ENCODE measurements at places on chromosomes 12 and 14. TPM values are rescaled to one million over a fixed set of nuclear protein-coding genes. Genes with fewer than 3 reads are reported as not detected.

PTCSC3 gene
- not detected for total RNA-seq

DNA sequence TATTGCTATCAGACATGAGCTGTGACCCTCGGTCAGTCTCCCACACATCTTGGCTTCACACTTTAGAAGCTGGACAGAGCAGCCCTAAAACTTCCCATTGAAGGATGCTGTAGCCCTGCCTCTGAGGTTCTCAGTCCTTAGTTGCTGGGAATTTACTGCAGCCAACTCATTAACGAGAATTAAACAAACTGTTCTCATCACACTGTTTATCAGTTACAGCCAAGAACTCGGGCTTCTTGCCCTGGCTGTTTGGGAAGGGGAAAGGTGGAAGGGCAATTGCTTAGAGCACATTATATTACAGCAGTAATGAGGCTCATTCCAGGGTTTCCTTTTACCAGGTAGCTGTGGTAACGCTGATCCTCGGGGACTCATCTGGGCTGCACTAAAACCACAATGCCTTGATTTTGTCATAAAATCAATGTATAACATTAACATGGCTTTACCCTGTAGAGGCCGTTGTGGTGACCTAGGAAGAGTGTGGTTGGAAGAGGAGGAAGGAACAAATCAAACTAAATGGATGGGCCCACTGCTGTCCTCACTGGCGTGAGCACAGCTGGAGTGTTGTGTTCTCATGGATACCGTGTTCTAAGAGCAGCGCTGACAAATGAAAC, 87.1 kb downstream of the GPR135 start:
- DNase-seq = no peak

DNA sequence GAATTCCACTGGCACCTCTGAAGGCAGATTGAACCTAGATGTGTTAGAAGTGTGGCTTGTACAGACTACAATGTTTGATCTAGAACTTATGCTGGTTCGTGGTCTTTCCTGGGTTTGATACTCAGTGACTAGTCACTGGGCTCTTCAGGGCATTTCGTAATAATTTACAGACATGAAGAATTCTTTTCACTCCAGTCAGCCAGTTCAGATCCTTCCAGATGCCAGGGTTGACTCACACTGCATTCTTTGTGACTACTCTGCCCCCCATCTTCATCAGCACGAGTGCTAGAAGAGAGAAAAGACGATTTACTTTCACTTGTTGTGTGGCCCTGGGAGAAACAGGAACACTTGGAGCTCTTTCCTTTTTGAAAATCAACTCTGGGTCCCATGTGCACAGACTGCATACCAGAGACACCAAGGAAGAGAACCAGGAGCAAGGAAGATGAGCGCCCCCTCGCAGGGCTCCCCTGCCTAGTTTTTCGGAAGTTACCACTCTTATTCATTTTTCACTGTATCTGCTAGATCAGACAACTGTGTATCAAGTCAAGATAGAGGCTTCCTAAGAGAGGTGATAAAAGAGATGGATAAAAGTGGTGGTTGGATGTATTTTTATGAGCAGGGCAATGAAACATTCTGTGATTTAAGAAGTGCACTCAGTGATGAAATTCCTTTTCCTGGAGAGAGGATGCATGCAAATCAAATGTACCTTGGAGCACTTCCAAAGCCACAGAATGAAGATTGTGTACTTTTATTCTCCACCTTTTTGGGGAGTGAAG, 33.5 kb upstream of the EVL start:
- no peak for DNase-seq

GALNT6 gene
- 1.3 TPM for total RNA-seq

- peak; percentile 80 for DNase-seq
Observed at GRCh38 chr12:98594050-98594835, 757 bp downstream of the SLC25A3 start.

GRCh38 chr14:73773441-73774240, 59.5 kb upstream of the PNMA1 start:
- no peak for DNase-seq

DNA sequence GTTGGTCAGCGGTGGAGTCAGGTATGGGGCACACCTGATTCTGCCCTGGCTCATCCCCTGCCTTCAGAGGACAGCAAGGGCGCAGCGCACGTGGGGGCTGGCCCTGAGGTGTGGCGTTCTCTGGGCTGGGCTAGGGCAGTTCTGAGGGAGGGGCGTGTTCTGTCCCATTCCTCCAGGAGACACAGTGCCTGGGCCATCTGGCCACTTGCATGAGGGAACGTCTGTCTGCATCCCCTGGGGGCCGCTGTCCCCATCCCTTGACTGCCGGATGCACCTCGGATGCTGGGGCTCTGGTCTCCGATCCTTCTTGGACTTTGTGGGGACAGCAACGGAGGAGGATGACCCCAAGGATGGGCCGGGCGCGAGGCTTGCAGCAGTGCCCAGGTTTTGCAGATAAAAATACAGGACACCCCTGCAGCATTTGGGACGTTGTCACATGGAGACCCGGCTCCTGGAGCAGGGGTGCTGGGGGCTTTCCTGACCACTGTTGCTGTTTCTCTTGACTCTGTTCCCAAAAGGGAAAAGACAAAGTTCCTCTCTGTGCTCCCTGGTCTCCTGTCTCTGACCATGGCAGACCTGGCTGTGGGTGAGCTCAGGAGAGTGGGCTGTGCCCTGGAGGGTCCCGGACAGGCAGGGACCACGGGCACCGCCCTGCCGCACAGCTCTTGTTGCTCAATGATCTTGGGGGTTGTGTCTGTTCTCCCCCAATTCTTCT, 6.9 kb downstream of the MTA1 start:
- DNase-seq = no peak

- peak; percentile 79 for DNase-seq
Observed at GRCh38 chr12:12398026-12398859, 41.4 kb downstream of the BORCS5 start.

DNA sequence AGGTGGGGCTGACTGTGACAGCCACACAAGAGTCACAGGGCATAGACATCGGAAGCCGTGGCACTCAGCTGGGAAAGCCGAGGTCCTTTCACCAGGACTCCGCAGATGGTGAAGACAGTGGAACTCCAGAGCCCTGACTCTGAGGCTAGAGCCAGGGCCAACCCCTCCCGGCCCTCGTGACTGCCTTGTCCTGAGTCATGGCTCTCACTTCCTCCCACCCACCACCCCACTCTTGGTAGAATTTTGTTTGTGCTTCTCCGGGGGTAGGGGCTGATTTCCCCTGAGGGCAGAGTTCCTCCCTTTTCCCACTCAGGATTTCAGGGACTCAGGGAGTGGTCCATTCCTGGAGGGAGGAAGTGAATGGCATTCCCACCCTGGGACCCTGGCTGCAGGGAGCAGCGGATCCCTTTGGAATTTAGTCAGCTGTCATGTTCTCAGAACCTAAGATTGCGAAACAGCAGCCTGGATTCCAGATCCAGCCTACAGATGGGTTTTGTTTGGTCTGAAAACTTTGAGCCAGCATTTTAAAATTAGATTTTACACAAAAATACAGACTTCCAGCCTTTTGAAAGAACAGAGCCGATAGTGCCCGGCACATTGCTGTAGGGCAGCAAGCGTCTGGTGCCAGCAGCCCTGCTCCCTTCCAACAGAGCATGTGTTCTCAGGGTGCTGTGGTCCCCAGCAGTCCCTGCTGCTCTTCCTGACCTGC, 50.7 kb downstream of the TPCN1 start:
- peak; percentile 89 for DNase-seq

DNA sequence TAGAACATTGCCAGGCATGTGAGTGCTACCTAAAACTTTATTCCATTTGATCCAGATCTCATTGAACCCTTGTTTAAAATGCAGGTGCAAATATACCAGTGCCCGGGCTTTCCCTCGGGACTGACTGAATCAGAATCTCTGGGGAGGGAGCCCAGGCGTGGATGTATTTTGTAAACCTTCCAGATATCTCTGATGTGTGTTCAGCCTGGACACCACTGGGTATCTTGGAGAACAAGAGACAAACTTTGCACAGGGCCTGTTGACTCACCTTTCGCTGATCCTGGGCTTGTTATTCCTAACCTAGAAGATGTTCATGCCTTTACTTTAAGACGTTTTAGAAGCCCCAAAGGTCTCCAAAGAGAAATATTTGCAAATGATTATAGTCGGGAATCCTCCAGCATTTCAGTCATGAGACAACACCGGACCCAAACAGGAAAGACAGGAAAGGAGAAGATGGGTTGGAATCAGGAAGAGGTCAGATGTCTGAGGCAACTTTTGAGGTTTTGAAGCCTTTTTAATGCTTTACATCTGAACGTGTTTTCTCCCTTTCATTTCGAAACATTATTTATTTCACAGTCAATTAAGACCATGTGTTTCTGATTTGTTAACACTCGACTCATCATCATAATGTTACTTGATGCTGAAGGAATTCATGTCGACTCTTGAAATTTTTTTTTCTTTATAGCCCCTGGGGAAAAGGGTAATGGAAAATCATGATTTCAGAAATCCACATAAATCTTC, 118.6 kb downstream of the PLXNC1 start:
- no peak for DNase-seq

GRCh38 chr12:112878488-112878887, 28.3 kb upstream of the OAS1 start:
- no peak for DNase-seq

GRCh38 chr12:51160814-51161459, 12.0 kb downstream of the TFCP2 start:
- no peak for DNase-seq

DNA sequence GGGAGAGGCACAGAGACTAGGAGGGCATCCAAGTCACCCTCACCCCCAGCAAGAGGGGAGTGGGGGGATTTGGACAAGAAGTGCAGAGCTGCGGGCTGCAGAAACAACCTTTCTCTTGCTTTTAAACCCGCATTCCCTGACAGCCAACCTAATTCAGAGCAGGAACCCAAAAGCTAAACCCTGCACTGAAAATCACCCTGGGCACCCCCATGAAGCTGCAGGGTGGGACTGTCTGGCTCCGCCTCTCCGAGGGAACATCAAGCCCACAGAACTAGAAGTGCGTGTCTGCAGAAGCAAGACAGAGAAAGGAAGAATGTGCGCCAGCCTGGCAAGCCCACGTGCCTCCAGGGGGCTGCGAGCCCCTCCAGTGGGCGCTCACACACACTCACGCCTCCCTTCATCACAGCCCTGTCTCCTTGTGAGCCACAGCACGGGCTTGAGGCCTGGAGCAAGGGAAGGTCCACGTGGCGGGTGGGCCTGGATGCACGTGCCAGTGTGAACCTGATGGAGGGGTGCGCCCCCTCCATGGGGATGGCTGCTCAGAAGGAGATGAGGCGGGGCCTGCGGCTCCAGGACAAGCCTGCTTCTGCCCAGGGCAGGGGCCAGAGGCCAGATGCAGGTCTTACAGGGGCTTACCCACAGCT, 27.8 kb upstream of the PNMA1 start:
- DNase-seq = peak; percentile 70

GRCh38 chr12:116116650-116117424, 160.7 kb downstream of the MED13L start:
- no peak for DNase-seq

DNA sequence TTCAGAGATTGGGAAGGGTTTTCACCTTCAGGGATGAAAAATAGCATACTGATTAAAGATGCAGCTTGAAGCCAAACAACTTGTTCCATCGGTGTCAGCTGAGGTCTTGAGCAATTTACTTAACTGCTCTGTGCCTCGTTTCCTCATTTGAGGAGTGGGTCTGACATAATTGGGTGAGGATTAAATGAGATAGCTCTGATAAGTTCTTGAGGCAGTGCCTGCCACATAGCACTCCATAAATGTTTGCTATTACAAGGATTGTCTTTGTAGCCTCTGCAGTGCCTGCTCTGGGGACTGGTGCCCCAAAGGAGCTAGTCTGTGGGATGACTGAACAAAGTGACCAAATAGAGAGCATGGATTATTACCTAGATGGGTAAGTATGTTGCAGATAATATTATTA, 50.6 kb downstream of the ATP23 start:
- DNase-seq = no peak

GRCh38 chr12:12267742-12268200, 927 bp upstream of the LRP6 start:
- no peak for DNase-seq

RAB5B gene
- total RNA-seq = 125 TPM

GRCh38 chr14:69048456-69048855, 69.4 kb upstream of the ACTN1 start:
- no peak for DNase-seq

- DNase-seq = peak; percentile 47
Observed at GRCh38 chr12:89154743-89155499, 197.4 kb downstream of the DUSP6 start.

LIN7A gene
- 21.8 TPM for total RNA-seq

AMN gene
- total RNA-seq = not detected

GLIPR1L1 gene
- not detected for total RNA-seq

DNA sequence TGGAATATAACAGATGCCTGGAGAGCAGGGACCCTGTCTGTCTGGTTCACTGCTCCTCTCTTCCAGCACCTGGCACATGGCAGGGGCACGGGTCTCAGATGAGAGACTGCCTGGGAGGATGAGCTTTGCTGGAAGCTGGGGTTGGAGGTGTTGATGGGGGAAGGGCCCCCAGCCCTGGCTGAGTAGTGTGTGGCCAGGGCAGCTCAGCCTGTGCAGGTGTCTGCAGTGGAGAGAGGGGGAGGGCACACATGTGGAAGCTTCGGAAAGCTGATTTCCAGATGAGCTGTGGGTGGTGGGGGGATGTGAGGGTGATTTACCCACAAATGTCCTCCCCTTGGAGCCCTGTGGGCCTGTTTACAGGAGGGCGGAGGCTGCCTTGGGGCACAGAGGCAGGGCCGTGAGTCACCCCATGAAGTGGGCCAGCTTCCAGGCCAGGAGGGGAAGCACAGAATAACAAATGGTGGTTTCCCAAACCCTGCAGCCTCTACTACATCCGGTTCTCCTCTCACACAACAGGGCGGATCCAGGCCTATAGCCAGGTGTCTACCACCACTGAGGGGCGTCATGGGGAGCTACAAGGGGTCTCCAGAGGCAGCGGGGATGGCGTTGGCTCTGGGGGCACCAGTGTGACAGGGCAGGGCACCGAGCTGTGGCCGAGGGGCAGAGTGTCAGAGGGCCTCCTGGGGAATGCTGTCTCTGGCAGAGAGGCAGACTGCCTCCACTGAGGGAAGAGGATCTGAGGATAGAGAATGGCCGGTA, 11.0 kb downstream of the KRT7 start:
- DNase-seq = peak; percentile 84

All from right cardiac atrium (tissue), 5 donors.